Midbrain (tissue), 1 donor: ENCODE measurements at places on chromosomes 4 and X.

GRCh38 chr4:72568959-72569718, at the start of gene ADAMTS3:
Gene ADAMTS3 (minus strand): TSS chr4:72569221. CDS start chr4:72568762, 459 bp downstream.
- DNase-seq: peak; percentile 32

GRCh38 chr4:17787315-17787714, 5.9 kb upstream of the FAM184B start:
- DNase-seq: no peak

GRCh38 chr4:99210789-99211188, 8.3 kb downstream of the ADH6 start:
- DNase-seq: no peak

- DNase-seq: no peak
These were observed 55.9 kb downstream of the TMEM156 start for GRCh38 chr4:38976308-38976707.
